Psoas muscle (tissue), 8 donors: ENCODE measurements at places on chromosomes 16 and 17.

DNA sequence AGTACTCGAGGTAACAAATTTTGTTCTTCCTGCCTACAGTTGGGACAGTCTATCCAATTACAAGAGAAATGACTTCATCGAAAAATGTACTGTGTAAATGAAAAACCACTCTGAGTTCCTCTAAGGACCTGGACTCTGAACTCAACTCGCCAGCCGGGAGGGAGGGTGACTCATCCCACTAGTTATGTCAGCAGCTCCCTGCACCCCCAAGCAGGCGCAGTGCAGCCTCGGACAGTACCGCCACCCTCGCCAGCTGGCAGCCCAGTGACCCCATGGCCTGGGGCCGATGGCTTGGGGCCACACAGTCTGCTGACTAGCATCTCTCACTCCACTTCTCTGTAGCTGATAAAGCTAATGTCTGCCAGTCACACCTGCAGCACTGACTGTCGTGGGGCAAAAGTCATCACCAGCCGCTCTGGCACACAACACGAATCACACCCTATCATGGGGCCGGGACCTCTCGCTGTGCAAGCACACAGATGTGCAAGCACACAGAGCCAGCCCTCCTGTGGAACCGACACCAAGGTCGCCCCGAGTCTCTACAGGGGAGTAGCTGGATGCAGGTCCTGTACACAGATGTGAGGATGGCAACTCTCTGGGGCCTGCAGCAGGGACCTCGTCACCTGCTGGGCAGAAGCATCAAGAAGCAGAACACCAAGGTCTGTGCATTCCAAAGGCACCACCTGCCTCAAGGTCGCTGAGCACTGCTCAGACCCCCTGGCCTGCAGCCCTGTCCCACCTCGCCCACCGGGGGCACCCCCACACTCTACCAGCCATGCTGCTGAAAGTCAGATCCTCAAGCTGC lies 5.7 kb downstream of the CSNK1D start:
- DNase-seq: peak; percentile 97

- DNase-seq: no peak
Measured at GRCh38 chr17:52546990-52547389, 388.5 kb upstream of the CA10 start.

DNA sequence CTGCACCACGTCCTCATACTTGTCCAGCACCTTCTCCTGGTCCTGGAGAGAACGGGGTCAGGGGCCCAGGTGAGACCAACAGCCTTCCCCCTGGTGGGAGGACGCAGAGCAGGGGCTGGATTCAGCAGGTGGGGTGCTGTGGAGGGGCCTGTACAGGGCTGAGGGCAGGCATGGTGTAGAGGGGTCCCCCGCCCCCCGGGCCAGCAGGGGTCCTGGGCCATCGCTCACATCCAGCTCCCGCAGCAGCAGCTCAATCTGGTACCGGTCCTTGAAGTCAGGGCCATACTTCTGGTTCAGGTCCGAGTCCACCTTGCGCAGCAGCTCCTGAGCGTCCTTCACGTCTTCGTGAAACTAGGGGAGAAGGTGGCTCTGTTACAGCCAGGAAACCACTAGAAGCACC lies 41.6 kb downstream of the PPL start:
- no peak for DNase-seq

- DNase-seq: no peak
Measured at GRCh38 chr17:10757647-10758046, 27.8 kb upstream of the TMEM220 start.

DNA sequence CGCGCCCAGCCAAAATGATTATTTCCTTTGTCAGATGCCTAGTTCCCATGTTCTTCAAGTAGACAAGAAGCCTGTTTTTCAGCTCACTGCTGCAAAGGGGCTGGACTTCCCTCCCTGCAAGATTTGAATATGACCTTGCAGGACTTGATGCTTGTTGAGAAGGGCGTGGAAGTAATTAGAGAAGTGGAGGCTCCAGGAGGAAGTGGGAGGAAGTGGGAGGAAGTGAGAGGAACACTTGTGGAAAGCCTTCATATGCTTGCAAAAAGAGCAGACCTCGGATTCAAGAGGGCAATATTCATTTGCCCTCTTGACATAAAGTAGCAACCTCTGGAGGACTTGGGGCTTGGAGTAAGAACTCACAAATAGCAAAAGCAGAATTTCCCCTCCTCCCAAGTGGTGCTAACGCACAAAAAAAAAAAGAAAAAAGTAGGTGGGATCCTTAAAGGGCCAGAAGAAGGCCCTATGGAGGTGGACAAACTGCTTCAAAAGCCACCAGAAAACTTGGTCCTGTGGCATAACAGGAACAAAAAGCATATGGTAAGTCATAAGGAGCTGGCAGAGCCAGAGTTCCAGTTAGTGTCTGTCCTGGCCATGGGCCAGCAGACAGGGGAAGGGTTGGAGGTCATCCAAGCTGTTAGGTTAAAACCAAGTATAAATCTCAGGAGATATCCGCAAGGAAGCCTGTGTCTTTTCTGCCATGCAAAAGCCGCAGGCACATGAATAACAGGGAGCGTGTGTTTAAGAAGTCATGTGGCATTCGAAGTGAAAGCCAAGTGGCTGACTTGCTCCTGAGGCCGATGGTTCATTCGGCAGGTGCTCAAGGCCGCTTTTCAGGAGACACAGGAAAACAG lies 20.6 kb upstream of the PRKAR1A start:
- DNase-seq: no peak

GRCh38 chr17:37802712-37803416 lies 58.0 kb upstream of the HNF1B start:
- no peak for DNase-seq

DNA sequence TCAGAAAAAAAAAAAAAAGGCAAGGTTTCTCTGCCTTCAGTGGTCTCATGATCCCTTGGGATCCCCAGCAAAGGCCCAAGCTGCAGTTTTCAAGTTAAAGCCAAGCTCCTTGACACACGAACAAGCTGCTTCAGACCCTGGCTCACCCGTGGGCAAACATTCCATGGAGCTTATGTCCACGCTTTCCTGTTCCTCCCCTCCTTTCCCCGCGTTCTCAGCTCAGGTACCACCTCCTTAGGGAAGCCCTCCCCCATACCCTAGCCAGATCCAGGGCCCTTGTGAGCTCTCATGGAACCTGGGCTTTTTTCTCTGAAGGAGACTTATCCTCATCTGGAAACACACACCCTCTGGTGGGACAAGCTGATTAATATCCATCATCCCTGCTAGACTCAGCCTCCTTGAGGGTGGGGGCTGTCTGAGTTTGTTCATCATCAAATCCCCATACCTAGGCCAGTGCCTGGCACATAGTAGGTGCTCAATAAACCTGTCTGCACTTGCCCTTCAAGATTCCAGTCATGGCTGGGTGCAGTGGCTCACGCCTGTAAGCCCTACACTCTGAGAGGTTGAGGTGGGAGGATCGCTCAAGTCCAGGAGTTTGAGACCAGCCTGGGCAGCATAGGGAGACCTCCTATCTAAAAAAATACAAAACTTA lies 54.7 kb downstream of the COTL1 start:
- DNase-seq: peak; percentile 19

DNA sequence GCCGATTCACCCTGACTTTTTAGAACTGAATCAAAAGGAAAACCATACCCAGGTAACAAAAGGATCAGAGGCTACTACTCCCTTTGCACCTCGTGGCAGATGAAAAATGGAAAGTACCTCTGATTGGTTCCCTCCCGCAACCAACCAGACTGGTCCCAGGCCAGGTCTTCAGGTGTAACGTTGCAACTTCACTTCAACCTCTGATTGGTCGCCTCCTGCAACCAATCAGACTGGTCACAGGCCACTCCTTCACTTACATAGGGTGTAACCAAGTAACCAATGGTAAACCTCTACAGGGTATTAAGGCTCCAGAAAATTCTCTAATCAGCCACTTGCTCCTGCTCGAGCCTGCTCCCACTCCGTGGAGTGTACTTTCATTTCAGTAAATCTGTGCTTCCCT lies 89.4 kb downstream of the ADCY9 start:
- DNase-seq: no peak

DNA sequence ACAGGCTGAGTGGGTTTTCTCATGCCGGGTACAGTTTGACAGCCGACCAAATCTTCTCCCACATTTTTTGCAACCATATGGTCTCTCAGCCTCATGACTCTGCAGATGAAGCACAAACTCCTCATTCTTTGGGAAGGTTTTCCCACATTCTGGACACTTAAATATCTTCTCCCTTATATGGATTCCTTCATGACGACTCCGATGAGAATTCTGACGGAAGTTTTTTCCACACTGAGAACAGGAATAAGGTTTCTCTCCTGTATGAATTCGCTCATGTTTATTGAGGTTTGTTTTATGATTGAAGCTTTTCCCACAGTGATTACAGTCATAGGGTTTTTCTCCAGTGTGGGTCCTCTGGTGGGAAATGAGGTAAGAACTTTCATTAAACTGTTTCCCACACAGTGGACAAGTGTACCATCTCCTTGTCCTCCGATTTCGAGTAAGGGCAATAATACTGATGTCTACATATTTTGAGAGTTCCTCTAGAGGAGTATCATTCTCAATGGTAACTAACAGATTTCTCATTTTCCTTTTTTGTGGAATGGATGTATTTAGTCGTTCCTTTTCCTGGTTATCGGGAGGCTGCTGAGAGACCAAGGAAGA lies 10.9 kb downstream of the ZNF200 start:
- no peak for DNase-seq

DNA sequence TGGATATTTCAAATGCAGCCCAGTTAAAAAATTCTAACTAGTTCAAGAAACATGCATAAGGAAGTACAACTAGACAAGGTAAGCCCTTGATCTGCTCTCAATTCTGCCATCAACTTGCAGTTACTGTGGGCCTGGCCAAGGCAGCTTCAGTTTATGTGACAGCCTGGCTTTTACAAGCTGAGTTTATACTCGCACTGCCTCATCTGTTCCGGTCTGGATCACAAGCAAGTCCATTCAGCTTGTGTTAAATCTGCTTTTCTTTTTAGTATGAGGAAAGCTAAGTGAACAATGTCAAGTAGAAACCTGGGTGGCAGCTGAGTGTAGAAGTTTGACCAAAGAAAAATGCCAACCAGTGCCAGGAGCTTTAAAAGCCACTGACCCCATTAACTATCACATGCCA lies 76.6 kb upstream of the CORO6 start:
- DNase-seq: no peak

DNA sequence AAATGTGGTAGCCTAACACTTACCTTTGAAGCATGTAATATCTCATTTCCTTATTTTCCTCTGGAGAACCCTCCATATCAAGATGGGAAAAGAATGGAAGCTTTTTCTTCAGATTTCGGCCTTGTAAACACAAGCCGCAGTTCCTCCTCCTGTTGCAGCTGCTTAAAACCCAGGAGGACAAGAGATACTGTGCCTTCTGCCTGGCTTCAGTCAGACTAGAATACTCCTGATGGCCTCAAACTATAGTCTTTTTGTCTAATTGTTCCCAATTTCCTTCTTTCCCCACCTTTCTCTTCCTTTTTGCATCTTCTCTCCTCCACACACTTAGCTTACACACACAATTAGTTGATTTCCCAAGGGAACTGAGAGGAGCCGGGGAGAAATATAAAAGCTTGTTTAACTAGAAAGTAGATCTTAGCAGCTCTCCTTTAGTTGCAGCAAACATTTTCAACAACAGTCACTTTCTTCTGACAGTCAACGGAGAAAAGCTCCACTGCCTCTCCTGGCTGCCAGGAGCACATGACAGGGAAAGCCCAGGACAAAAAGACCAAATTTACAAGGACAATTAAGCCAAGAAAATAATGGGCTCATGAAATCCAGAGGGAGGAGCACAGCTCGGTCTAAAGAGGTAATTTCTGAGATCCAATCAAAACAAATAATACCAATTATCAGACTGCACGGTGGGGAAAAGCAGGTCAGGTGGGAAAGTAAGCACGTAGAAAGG lies 76.4 kb upstream of the C17orf78 start:
- DNase-seq: no peak

DNA sequence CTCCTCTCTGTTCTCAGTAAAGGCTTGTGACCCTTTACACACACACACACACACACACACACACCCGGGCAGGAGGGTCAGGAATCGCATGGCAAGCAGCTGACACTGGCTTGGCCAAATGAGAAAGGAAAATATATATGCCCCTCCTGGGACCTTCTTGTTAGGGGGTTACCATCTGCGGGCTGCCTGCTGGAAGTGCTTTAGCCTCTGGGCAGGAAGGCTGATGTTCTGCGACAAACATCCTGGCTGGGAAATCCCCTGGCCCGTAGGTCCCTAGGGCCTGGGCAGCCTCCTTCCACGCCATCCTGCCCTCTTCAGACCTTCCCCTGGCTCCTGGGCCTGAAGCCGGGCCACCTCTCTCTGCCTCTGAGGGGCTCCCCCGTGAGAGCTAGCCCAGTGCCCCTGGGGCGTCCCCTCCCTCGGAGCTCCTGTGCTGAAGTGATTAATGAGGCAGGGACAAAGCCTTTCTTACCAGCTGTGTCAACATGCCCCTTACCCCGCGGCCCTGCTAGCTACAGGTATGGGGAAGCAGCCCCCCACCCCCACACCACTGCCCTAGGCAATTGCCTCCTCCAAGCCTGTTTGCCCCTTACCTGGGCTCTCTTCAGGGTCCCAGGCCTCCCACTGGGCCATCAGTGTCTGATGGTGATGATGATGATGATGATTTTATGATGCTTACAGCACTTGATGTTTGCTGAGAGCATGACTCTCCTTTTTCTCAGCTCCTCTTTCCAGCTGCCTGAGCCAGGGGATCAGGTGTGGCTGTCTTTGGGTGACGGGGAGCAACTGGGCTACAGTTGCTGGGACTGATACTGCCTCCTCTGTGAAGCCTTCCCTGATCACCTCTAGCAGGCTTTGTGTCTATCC lies 32.8 kb upstream of the ETV4 start:
- no peak for DNase-seq

DNA sequence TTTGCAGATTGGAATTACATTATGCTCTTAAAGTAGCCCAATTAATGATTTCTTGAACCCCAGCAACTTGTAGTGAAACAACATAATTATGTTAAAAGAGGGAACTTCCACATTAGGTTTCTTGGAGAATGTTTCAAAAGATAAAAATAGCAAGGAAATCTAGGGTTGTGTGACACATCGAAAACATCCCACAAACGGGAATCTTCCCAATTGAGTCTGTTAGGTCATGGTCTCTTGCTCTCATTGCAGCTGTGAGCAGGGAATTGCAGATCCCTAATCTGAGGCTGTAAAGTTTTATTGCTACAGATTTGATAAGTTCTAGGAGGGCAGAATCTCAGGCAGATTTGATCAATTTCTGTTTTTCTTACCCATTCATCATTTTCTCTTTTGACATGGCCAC lies 6.7 kb upstream of the LPO start:
- no peak for DNase-seq

DNA sequence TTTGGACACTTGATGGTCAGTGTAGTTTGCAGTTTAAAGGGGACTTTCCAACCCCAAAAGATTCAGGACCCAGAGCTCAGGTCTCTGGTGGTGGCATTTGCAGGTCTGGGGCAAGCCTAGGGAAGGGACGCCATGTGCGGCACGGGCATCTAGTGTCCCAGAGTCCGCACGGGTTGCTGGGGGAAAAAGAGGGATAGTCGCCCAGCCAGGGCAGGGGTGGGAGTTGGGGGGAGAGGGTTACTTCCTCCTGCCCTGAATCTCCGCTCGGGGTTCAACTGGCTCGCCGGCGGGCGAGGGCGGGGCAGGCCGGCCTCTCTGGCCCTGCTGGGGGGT lies 239 bp upstream of the CA7 start:
- DNase-seq: no peak
